ENCODE measurements at places on chromosomes 5 and 9.

DNA sequence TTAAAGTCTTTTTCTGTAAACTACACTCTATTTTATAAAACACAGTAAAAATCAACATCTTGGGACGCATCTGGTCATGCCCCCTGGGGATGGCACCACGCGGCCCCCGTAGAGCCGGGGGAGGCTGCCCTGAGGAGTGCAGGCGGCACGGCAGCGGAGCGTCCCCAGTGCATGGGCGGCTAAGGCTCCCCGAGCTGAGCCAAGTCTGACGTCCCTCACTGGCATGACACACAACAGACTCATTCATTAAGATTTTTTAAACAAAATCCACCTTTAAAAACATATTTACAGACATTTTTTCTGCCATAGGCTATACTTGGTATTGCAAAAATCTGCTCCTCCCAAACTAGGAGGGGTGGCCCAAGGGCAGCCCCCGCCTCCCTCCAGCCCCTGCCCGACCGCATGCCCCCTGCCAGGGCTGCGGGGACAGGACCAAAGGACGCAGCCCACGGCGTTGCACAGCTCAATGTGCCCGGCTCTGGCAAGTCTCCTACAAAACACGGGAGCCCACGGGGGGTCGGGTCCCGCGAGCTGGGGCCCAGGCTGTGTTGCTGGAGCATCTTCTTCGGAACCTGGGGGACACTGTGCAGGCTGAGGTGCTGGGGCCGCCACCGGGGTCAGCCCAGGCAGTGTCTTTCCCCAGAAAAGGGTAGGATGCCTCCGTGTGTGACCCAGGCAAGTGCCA is 11.8 kb upstream of the SEC16A start:
- no peak for DNase-seq

- DNase-seq, result no peak
Measured at GRCh38 chr5:134437847-134438581, 26.3 kb upstream of the CDKN2AIPNL start.

DNA sequence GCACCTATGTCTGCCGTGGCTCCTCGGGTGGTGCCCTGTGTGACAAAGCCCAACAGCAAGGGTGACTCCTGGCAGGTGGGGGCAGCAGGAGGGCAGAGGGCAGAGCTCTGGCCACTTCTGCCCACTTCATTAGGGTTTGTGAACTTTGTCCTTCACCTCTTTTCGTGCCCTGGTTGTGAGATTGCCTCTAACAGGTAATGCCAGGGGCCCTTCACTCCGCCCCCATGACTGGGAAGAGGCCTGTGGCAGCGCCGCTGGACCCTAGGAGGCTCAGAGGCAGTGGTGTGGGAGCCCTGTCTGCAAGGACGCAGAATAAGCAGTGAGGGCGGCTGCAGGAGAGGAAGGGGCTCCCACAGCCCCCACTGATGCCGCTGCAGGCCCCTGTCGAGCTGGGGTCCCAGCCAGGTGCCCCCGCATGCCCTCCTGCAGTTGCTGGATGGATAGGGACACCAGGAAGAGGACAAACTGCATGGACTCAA is 108.7 kb upstream of the LMX1B start:
- DNase-seq, result no peak

DNA sequence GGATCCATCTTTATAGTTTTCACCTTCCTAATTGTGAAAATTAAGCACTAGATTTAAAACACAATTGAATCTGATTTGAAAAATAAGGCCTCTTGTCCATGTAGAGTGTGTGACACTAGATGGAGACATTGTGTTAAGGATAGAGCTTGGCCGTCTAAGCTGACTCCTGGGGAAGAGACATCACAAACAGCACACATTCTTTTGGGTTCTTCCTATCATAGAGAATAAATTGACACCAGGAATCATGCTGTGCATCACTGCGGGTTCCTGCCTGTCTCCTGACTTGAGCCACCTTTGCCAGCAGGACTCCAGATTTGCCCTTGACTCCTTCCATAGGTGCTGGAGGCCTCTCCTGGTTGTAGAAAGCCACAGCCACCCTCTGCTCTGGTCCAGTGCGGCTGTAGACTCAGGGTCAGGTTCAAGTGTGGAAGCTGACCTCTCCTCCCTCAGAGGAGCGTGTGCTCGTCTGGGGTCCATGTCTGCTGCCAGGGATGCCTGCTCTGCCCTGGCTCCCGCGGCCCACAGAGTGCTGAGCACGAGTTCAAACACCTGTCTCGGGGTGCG is 11.2 kb downstream of the ROPN1L start:
- DNase-seq, result peak; percentile 89

GRCh38 chr5:172284611-172284980 is 1.0 kb upstream of the UBTD2 start:
- DNase-seq, result no peak

DNA sequence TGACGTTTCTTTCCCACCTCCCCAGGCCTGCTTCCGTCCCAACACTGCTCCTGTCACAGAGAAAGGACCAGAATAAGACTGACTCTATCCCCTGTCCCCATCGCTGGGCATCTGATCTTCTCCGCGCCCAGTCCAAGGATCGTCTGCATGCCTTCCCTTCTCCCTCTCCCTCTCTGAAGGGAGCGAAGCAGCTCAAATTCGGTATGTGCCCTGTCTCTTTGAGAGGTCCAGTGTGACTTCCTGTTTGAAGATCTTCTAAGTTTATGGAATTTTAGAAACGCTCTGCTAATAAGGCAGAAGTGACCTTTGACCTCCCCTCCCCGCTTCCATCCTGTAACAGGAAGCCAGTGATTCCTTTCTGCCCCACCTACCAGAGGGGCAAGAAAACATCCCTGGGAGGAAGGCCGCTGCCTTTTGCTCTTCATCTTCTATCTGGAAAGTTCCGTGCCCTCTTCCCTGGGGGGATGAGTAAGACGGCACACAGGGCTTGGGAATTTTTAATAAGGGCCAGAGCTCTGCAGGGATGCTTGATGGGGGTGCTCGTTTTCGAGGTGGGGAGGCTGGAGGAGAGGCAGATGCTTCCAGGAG is 40.7 kb upstream of the RNU6ATAC start:
- no peak for DNase-seq

GRCh38 chr5:159051421-159052282 is 48.1 kb downstream of the EBF1 start:
- DNase-seq, result peak; percentile 7

DNA sequence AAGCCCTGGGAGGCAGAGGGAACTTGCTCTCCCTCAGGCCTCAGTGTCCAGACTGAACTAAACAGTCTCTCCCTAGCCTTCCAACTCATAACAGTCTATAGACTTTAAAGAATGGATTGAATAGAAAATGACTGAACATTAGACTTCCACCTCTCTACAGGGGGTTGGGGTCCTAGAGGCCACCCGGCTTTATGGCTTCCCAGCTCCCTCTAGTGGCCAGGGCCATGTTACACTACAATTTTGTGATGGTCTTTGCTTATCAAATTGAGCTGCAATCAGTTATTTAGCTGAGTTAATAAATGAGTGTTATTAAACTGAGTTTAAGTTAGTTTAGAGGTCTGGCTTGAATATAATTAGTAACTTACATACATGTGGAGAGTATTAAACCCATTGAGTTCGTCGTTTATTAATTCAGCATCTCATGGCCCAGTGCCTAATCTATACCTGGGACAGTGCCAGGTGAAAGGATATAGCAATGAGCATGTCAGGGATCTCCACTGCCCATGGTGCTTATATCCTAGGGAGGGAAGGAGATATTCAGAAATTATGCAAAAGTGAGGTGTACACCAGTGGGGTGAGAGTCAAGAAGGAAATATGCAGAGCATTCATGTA is 105.2 kb downstream of the SH3TC2 start:
- no peak for DNase-seq

DNA sequence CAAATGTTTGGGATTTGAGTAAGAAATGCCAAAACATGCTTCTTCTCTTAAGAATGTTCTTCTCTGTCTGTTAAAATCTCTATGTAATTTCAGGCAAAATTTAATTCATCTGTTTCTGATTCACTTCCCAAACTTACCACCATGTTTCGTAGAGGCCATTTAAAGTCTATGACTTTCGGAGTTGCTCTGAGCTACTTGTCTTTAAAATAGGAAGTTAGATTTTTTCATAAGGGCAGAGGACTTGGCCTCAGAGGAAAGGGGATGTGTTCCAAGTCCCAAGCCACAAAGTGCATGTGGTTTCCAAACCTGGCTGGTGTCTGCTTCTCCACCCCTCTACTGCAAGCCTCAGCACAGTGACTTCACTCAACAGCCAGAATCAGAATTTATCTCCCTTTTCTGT is 111.3 kb upstream of the ADRA1B start:
- peak; percentile 12 for DNase-seq

All from hippocampal formation (tissue), 2 donors.